Stomach (tissue), 19 donors: ENCODE measurements at places on chromosomes 7 and 10. TPM values are rescaled to one million over a fixed set of nuclear protein-coding genes. Genes with fewer than 3 reads are reported as not detected.

The ITPRIP gene
- total RNA-seq: 13.5 TPM

The ITPRID1 gene
- 0.29 TPM for total RNA-seq

The CCDC146 gene
- 29.8 TPM for total RNA-seq

The SLC13A1 gene
- total RNA-seq: not detected

The ARHGAP22 gene
- total RNA-seq: 2.2 TPM

The ASB10 gene
- not detected for total RNA-seq

The CPXM2 gene
- 12.8 TPM for total RNA-seq

The AOAH gene
- total RNA-seq: not detected

The ADCYAP1R1 gene
- total RNA-seq: 0.58 TPM

The EGFR gene
- 37.3 TPM for total RNA-seq

DNA sequence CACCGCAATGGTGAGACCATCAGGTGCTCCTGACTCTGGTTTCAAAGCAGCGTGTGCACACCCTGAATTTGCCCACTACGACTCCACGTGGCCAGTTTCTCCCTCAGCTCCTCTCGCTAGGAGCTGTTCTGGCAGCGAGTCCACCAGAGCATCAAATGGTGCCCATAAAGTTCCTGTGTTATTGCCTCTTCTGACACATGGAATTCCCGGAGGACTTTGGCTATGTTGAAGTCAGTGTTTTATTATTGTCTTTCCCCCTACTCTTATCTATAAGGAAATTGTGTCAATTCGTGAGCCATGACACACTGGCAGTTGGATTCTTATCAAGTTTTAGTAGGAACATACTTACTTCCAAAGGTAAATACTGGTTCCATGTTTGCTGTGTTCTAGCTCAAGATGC, 53.9 kb upstream of the NPVF start:
- H3K27ac ChIP-seq: no peak overlapping the region
- H3K36me3 ChIP-seq: no peaks in the 10 kb centered on the region
- no peaks in the 10 kb centered on the region for H3K4me1 ChIP-seq
- DNase-seq: no peak
- no peaks in the 10 kb centered on the region for H3K27me3 ChIP-seq

DNA sequence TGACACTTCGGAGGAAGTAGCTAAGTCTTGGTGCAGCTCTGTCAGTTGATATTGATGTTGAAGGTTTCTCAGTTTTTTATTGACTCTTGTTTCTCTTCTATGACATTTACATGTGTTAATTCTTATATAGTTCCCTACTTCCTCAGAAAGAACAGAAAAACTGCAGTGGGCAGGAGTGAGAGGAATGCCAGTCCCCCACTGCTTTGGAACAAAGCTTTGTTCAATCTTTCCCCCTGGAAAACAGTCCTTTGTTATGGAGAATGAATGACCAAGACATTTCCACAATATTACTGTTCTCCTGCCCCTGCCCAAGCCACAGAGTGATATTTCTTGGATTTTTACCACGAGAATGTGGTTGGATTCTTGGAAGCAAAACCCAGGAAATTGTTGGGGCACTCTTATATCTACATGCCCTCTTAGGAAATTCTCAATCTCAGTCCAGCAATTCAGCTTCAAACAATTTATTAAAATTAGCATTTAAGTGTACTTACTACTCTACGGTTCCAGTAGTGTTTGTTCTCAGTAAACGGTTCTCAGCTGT, 258.0 kb upstream of the KCND2 start:
- no peak for DNase-seq
- H3K4me1 ChIP-seq: no peaks in the 10 kb centered on the region
- H3K36me3 ChIP-seq: no peaks in the 10 kb centered on the region

GRCh38 chr10:68959695-68960527, 3.9 kb downstream of the DDX21 start:
- peaks cover 34% of the 10 kb centered on the region for H3K36me3 ChIP-seq
- no peak overlapping the region for H3K4me3 ChIP-seq
- no peak for DNase-seq
- no peaks in the 10 kb centered on the region for H3K27me3 ChIP-seq
- peaks cover 24% of the 10 kb centered on the region for H3K4me1 ChIP-seq

GRCh38 chr10:44857363-44858016, 53.6 kb upstream of the TMEM72 start:
- no peak overlapping the region for H3K27ac ChIP-seq
- peak; percentile 84 for DNase-seq
- H3K27me3 ChIP-seq: no peaks in the 10 kb centered on the region
- peaks cover 2% of the 10 kb centered on the region for H3K4me1 ChIP-seq
- H3K4me3 ChIP-seq: no peak overlapping the region

- no peak overlapping the region for H3K4me3 ChIP-seq
- H3K27ac ChIP-seq: no peak overlapping the region
- no peaks in the 10 kb centered on the region for H3K4me1 ChIP-seq
- no peaks in the 10 kb centered on the region for H3K36me3 ChIP-seq
- no peaks in the 10 kb centered on the region for H3K27me3 ChIP-seq
These were observed 345.0 kb downstream of the SORCS1 start for GRCh38 chr10:106819490-106819889.

GRCh38 chr10:12337453-12338372, 11.6 kb upstream of the CAMK1D start:
- DNase-seq: peak; percentile 72
- no peaks in the 10 kb centered on the region for H3K36me3 ChIP-seq
- H3K4me3 ChIP-seq: no peak overlapping the region
- no peaks in the 10 kb centered on the region for H3K27me3 ChIP-seq

- H3K27me3 ChIP-seq: no peaks in the 10 kb centered on the region
- no peak overlapping the region for H3K27ac ChIP-seq
- DNase-seq: no peak
- peaks cover 3% of the 10 kb centered on the region for H3K36me3 ChIP-seq
- H3K4me3 ChIP-seq: no peak overlapping the region
These were observed 56.4 kb downstream of the BBS9 start for GRCh38 chr7:33185786-33186185.

DNA sequence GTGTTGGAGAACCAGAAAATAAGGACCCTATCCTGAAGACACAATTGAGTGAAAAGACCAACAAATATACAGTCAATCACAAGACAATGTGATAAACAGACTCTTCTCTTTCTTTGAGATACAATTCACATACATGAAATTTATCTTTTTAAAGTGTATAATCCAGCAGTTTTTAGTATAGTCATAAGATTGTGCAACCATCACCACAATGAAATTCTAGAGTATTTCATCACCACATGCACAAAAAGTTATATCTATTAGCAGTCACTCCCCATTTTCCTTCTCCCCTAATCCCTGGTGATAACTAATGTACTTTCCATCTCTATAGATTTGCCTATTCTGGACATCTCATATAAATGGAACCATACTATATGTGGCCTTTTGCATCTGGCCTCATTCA, 8.2 kb upstream of the SORBS1 start:
- DNase-seq: no peak
- no peaks in the 10 kb centered on the region for H3K27me3 ChIP-seq
- H3K4me3 ChIP-seq: no peak overlapping the region
- no peak overlapping the region for H3K27ac ChIP-seq
- H3K4me1 ChIP-seq: peaks cover 4% of the 10 kb centered on the region

- no peak overlapping the region for H3K27ac ChIP-seq
- H3K27me3 ChIP-seq: peaks cover 25% of the 10 kb centered on the region
- H3K36me3 ChIP-seq: no peaks in the 10 kb centered on the region
These were observed 3.8 kb upstream of the CELF2 start for GRCh38 chr10:11013836-11014235.

DNA sequence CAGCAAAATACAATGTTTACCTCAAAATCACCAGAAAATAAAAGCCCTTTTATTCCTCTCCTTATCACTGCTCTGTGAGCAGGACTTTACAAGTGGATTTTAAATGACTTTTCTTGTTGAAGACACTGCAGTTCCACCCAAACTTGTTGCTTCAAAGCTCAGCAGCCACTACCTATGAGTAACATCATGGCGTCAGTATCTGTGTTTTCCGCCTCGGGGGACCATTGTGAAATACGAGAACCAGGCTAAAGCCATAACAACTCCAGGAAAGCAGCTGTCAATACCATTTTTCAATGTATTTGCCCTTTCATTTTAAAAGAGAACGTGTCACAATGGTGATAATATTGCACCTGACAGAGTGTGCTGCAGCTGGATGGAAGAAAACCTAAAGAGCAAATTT, 284.0 kb upstream of the RNF32 start:
- no peak overlapping the region for H3K27ac ChIP-seq
- no peaks in the 10 kb centered on the region for H3K27me3 ChIP-seq
- no peak overlapping the region for H3K4me3 ChIP-seq
- no peaks in the 10 kb centered on the region for H3K4me1 ChIP-seq
- no peak for DNase-seq

DNA sequence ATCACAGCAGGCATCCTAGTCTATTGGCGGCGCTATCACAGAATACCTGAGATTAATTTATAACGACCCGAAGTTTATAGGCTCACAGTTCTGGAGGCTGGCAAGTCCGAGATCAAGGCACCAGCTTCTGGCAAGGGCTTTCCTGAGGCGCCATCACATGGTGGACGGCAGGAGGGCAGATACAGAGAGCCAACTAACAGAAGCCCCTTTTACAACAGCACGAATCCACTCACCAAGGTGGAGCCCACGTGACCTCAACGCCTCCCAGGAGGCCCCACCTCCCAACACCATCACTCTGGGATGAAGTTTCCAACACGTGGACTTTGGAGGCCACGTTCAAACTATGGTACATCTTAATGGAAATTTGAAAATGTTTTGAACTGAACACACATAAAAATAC, 255.3 kb downstream of the ELFN1 start:
- no peak for DNase-seq
- H3K4me1 ChIP-seq: peaks cover 5% of the 10 kb centered on the region
- H3K27me3 ChIP-seq: no peaks in the 10 kb centered on the region
- no peak overlapping the region for H3K27ac ChIP-seq
- no peak overlapping the region for H3K4me3 ChIP-seq
- H3K36me3 ChIP-seq: no peaks in the 10 kb centered on the region

DNA sequence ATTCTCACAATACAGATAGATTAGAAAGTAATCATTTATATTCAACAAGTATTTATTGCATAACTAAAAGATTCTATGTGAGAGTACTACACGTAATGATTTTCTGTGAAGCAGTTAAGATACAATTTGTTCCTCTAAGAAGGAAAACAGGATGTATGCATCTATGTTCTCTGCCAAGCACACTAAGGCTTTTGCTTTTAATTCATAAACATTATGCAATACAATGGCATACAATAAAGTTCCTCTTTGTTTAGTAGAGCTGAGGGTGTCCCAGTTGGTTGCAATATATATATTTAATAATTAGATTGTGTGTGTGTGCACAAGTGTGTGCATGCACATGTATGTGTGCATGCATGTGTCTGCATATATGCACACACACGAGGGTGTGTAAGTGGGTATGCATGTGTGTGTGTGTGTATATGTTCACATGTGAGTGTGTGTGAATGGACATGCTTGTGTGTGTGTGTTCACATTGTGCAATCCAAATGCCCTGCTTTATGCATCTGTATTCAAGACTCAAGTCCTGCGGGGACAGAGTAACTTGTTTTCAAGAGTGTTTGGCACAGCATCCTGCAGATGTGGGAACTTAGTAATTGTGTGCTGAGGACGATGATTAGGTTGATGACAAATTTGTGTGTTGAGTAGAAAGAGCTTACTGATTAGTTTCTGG, 481.5 kb upstream of the KLF6 start:
- H3K27ac ChIP-seq: no peak overlapping the region
- no peaks in the 10 kb centered on the region for H3K36me3 ChIP-seq
- no peaks in the 10 kb centered on the region for H3K27me3 ChIP-seq
- H3K4me1 ChIP-seq: peaks cover 22% of the 10 kb centered on the region
- DNase-seq: peak; percentile 41

- peaks cover 55% of the 10 kb centered on the region for H3K4me1 ChIP-seq
- H3K4me3 ChIP-seq: peak overlapping the region; percentile 90
- DNase-seq: peak; percentile 90
- no peaks in the 10 kb centered on the region for H3K27me3 ChIP-seq
- no peaks in the 10 kb centered on the region for H3K36me3 ChIP-seq
- peak overlapping the region; percentile 99 for H3K27ac ChIP-seq
These were observed 1.6 kb downstream of the SGMS1 start for GRCh38 chr10:50621968-50622705.

- DNase-seq: no peak
- H3K27ac ChIP-seq: no peak overlapping the region
- no peaks in the 10 kb centered on the region for H3K4me1 ChIP-seq
- H3K36me3 ChIP-seq: no peaks in the 10 kb centered on the region
These were observed 46.1 kb upstream of the MTPN start for GRCh38 chr7:136023134-136023869.

DNA sequence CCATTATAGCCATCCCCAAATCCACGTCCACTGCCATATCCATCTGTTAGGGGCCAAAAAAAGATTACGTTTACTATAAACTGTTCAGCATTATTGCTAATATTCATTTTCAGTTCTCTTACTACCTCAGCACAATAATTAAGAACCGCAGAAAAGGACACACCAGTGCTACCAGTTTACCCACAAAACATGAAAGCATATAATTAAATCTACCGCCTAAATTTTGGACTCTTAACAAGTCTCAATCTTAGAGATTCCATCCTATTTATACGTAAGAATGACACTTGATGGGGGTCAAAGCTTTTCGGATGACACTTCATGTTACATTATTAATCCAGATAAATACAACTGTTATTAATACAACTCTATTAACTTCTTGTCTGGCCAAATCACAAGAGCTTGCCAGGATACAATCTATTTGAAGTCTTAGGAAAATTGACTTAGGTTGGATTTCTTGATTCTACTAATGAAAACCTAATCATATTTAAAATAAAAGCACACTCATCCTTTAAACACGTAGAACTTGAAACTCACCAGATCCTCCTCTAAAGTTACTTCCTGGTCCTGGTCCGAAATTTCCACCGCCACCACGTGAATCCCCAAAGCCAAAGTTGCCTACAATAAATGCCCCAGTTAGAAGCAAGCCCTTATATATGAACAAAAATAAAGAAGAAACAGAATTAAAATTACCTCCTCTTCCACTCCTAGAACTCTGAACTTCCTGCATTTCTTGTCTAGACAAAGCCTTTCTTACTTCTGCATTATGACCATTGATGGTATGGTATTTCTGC, 4.5 kb downstream of the HNRNPA2B1 start:
- peak overlapping the region; percentile 9 for H3K4me3 ChIP-seq
- peak overlapping the region; percentile 12 for H3K27ac ChIP-seq
- H3K27me3 ChIP-seq: no peaks in the 10 kb centered on the region
- H3K4me1 ChIP-seq: peaks cover 69% of the 10 kb centered on the region
